ENCODE measurements at places on chromosomes 7 and 10.

DNA sequence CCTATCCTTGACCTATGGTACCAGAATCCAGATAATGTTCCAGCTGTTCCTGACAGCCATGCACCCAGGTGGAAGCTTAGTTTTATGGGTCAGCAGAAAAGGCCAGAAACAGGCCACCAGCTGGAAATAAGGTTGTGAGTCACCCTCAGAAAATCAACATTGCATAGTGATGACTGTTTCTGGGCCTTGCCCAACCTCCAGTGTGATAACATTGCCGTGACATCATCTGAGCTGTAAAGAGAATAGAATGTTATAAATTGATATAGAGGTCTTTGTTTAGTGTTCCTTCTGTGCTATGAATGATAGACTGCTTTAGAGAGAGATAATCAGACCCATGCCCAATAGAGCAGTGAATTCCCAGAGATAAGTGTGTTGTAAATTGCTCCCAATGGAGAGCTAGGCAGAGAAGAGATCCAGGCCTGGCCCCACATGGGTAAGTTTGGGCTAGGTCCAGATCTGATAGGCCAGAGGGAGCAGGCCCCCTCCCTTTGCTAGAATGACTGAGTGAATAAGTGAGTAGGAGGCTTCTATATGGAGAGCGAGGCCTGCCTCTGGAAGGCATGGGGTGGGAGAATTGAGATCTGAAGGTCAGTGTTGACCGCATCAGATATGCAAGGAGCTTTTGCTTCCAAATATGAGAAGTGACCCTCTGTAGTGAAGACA lies 14.2 kb upstream of the HPS1 start:
- DNase-seq = no peak

GRCh38 chr7:101924171-101924570 lies 106.7 kb downstream of the CUX1 start:
- DNase-seq = no peak

- no peak for DNase-seq
Measured at GRCh38 chr7:127810113-127810512, 158.1 kb downstream of the SND1 start.

DNA sequence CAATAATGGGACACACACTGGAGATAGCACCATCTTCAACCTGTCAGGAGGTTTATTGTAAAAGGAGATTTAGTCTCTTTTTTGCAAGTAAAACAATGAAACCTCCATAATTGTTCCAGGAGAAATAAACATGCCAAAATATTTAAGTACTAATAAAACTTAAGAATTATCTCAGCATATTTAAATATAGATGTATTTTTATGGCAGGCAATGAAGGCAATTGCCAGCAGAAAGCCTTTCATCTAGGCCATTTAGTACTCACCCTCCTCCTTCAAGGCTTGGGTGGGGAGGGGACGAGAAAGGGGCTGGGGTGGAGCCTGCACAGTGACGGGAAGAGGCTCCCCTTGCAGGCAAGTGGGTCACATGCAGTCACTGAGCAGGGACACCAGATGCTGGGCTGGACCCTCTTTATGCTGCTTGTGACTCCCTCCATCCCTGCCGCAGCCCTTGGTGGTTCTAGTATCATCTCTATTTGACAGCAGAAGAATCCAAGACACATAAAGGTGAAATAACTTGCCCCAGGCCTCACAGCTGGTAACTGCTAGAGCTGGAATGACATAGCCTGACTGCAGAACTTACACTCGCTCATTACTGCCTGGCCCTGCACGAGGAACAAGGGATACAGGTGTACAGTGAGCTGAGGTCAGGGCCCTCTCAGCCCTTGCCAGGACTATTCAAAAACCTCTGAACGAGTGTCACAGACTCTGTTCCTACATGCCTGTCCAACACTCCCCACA lies 449.5 kb upstream of the ZMIZ1 start:
- no peak for DNase-seq

DNA sequence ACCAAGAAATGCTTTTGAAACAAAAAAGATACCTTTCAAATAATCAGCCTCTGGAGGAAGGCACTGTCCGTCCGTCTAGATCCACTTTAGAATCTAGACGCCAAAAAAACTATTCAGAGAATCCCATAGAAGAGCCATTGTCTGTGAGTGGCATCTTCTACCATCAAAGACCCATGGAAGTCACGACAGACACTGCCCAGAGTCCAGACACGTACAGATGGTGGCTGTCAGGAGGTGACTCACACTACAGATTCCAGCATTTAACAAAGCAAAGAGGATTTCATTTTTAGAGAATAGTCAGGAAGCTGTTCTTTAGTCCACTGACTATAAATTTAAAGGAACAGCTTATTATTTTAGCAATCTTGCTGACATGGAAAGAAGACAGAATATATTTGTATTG lies 11.7 kb downstream of the C1QL3 start:
- DNase-seq = no peak

GRCh38 chr7:156969972-156970420 lies 20.5 kb downstream of the NOM1 start:
- DNase-seq = no peak

Measured in activated T-helper 1 cell treated with anti-CD3 and anti-CD28 coated beads, Interleukin-2, amount 50 U/mL, for 16 hours (primary cell).